ENCODE measurements at places on chromosomes 4 and X.
A peak's percentile ranks its signal among the peaks of the same experiment; 100 is the strongest.

- no peak for DNase-seq
Observed at GRCh38 chrX:155052738-155053498, 18.0 kb downstream of the CMC4 start.

GRCh38 chr4:104472766-104473165, 21.9 kb downstream of the CXXC4 start:
- no peak for DNase-seq

DNA sequence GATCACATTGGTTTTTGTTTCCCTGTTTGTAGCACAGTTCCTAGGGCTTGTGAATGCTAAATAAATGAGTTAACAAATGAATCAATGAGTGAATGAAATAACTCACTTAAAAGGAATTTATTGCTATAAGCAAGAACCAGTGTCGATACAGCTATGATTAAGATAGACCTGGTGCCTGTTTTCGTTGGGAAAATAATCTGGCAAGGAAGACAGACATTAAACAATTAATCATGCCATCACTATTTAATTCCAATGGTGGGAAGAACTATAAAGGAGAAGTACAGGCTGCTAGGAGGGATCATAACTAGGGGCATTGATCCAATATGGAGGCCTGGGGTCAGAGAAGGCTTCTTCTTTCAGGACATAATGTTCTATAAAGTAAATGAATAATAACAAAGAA, 4.5 kb upstream of the CBR4 start:
- no peak for DNase-seq

- no peak for DNase-seq
Observed at GRCh38 chrX:154908821-154909220, 22.7 kb downstream of the F8A1 start.

GRCh38 chr4:102586644-102587021, 85.5 kb downstream of the NFKB1 start:
- no peak for DNase-seq

GRCh38 chr4:147940171-147940570, 208.3 kb downstream of the ARHGAP10 start:
- no peak for DNase-seq

DNA sequence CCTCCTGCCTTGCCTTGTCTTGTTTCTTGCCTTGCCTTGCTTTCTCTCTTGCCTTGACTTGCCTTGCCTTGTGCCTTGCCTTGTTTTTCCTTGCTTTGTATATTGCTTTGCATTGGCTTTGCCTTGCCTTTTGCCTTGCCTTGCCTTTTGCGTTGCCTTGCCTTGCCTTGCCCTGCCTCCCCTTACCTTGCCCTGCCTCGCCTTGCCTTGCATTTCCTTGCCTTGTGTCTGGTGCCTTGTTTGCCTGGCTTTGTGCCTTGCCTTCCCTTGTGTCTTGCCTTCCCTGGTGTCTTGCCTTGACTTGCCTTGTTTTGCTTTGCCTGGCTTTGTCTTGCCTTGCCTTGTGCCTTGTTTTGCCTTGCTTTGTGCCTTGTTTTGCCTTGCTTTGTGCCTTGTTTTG, 89.7 kb downstream of the TAB3 start:
- DNase-seq: no peak

- DNase-seq: peak; percentile 77
Observed at GRCh38 chrX:13369256-13370030, 49.6 kb upstream of the ATXN3L start.

GRCh38 chrX:66023385-66024091, 16.3 kb downstream of the VSIG4 start:
- no peak for DNase-seq

DNA sequence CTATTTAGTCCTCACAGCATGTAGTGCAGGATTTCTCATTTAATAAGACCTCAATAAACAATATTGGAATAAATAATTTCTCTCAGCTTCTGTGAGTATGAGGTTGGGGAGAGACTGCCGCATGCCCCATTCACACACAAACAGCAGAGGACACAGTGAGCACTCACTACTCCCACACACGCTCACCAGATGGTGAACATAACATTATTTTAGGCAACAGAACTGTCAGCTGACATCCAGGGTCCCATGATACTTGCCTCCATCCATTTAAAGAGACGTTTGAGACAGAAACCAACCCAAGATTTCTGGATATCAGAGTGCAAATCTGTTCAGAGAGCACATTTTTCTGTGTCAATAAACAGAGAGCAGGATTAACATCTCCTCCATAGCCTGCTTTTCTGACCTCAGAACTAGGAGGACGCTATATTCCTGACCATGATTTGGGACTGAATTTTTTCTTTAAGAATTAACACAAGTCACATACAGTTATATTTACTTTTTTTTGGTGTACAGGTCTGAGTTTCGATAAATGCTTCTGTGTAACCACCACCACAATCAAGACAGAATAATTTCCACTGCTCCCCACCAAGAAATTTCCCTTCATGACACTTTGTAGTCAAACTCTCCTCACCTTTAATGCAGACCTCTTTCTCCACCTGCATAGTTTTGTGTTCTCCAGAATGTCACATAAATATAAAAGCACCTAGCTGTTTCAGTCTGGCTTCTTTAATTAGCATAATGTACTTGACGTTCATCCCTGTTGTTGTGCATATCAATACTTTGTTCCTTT, 16.7 kb downstream of the GPRIN3 start:
- no peak for DNase-seq
